ENCODE measurements at places on chromosomes 12 and 14.

- peak; percentile 80 for DNase-seq
Observed at GRCh38 chr12:60279221-60279620, 683.4 kb downstream of the SLC16A7 start.

GRCh38 chr14:71475916-71476315, 456.3 kb upstream of the RGS6 start:
- no peak for DNase-seq

GRCh38 chr12:15555446-15555845, 233.1 kb downstream of the PTPRO start:
- DNase-seq, result no peak

GRCh38 chr14:94099006-94099405, 11.5 kb upstream of the IFI27 start:
- no peak for DNase-seq

DNA sequence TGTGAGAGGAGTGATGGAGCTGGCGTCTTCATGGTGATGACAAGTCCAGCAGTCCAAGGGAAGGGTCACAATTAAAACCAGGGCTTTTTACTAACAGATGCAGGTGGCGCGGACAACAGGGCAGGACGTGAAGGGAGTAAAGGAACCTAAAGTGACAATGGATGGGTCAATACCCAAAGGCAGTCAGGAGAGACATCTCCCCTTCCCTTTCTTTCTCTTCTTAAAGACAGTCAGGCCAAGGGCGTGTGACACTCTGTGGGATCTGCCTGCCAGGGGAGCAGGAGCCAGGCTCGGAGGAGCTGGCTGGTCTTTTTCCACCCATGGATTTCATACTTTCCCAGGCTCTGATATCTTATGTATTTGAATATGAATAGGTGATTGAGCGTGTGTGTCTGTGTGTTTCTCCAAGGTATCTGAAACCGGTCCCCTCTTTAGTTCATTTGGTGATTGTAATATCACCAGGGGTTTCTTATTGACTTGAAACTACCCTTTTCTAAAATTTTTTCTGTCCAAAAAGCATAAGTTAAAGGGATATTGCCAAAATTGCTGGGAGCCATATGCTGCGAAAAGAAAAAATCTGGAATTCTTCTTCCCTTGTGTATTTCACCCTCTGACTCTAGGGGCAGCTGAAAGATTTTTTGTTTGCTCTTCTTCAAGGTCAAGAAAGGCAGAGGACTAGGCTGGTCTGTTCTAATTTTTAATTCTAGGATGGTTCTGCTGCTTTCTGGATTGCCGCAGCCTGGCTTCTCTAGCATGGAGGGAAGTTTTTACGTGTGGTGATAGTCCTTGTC, 61.8 kb downstream of the FBXL14 start:
- DNase-seq, result no peak

DNA sequence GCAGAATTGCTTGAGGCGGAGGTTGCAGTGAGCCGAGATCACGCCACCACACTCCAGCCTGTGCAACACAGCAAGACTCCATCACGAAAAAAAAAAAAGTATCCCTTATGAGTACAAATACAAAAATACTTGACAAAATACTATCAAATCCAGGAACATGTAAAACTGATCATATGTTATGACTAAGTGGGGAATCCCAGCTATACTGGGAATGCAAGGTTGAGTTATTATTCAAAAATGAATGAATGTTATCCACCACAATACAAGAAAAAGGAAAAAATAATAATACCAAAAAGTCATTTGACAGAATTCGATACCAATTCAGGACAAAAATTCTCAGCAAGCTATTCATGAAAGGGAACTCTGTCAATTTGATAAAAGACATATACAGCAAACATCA, 32.6 kb downstream of the MOK start:
- no peak for DNase-seq

GRCh38 chr14:72516936-72517700, 376.8 kb downstream of the DPF3 start:
- peak; percentile 82 for DNase-seq

GRCh38 chr12:20520532-20520931, 152.2 kb downstream of the PDE3A start:
- no peak for DNase-seq

- DNase-seq, result peak; percentile 58
Observed at GRCh38 chr14:69259527-69260189, at the start of gene GALNT16. Gene GALNT16, plus strand, starts transcription at chr14:69260158. Its CDS starts 133 bp downstream, at chr14:69260291.

DNA sequence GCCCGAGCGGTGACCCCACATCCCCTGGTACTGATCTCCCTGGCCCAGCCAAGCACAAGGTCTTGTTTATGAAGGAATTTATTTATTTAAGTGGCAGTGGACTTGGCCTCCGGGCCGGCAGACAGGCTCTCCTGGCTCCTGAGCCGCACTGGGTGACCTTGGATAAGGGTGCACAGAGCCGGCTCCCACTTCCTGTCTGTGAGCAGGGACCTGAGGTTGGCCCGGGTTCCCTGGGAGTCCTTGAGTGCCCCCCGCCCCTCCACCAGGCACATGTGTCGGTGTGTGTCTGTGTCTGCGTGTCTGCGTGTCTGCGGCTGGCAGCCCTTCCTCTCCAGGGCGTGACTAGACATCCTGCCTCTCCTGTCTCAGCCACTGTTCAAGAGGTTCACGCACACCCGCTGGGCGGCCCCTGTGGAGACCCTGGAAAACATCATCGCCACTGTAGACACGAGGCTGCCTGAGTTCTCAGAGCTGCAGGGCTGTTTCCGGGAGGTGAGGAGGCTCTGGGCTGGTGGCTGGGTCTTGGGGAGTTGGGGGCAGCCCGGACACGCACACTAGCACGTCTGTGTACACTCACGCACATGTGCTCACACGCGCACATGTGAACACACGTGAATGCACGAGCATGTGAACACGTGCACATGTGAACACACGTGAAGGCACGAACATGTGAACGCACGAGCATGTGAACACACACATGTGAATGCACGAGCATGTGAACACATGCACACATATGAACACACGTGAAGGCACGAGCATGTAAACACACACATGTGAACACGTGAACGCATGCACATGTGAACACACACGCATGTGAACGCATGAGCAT, 9.3 kb downstream of the TNFAIP2 start:
- DNase-seq, result no peak

- DNase-seq, result no peak
Observed at GRCh38 chr12:65823513-65824375, 539 bp upstream of the HMGA2 start.
